ENCODE measurements at places on chromosomes 12 and 14.

DNA sequence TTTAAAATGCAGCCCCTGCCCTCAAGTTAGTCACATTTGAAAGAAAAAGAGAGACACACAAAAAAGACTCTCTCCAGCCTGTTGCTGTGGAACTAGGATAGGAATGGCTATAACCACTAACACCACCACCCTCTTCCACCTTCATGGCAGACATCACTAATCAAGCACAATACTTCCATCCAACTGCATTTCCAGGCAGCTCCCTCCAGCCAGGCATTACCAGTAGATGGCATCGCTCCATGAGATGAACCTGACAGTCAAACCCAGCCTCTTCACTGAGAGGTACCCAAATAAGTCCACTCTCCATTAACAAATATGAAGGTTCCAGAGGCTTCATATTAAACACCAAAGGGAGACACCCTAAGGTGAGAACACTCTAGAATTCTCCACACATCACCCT, 24.4 kb downstream of the SLC8B1 start:
- DNase-seq: no peak

- no peak for DNase-seq
Observed at GRCh38 chr12:123748661-123749060, 13.4 kb upstream of the DNAH10 start.

- no peak for DNase-seq
Observed at GRCh38 chr12:105296116-105297089, 34.1 kb upstream of the C12orf75 start.

DNA sequence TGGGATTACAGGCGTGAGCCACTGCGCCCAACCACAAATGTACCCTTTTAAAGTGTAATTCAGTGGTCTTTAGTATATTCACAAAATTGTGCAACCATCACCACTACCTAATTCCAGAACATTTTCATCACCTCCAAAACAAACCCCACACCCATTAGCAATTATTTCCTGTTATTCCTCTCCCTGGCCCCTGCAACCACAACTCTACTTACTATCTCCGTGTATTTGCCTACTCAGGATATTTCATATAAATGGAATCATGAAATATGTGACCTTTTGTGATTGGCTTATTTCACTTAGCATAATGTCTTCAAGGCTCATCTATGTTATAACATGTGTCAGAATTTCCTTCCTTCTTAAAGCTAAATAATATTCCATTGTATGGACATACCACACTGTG, 16.0 kb upstream of the AQP2 start:
- no peak for DNase-seq

DNA sequence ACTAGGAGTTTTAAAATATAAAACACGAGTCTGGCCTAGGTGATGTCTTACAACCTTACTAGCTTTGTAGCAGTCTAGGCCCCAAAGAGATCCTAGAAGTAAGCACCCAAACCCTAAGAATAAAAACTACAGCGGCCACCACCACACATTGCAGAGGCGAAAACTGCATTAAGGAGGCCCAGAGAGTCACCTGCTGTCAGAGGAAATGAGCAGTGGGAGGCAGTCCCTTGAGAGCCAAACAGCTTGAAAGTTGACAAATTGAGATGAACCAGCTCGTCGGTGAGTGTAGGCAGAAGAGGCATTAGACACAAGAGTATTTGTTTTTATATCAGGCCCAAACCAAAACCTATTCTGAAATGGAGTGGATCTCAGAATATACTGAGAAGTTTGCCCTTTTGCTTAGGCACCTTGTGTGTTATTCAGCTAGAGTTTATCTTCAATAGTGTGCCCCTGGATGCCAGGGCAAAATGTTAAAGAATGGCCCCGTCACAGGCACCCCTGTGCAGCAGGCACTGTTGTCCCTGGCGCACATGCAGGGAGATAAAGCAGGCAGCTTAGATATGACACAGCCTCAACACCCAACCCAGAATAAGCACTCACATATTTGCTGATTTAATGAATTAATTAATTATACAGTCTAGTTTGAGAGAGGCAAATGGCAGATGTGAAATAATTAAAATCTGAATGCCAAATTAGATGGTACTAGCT, 56.7 kb downstream of the TTC7B start:
- no peak for DNase-seq

- no peak for DNase-seq
Observed at GRCh38 chr14:89833120-89833532, 121.4 kb downstream of the EFCAB11 start.

- DNase-seq: no peak
Observed at GRCh38 chr12:32253154-32253790, 146.1 kb upstream of the FGD4 start.

- DNase-seq: no peak
Observed at GRCh38 chr14:22791301-22791700, 23.9 kb downstream of the SLC7A7 start.

DNA sequence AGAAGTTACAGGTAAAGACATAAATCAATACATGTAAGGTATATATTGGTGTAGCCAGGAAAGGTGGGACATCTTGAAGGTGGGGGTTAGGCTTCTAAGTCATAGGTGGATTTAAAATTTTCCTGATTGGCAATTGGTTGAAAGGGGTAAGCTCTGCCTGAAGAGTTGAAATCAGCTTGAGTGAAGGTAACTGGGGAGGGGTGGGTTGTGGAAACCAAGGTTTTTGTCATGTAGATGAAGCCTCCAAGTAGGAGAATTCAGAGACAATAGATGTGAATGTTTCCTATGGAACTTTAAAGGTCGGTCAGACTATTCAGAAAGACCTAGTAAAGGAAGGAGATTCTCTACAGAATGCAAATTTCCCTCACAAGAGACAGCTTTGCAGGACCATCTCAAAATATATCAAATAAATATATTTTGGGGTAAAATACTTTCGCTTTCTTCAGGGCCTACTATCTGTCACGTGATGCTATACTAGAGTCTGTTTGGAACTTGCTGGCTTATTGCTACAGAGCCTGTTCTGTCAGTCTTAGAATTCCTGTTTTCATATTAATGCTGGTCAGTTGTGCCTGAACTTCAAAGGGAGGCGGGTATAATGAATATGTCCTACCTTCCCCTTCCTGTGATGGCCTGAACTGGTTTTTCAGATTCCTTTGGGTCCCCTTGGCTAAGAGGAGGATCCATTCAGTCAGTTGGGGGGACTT, 20.6 kb upstream of the SPATA7 start:
- DNase-seq: no peak

- no peak for DNase-seq
Observed at GRCh38 chr12:30064906-30065305, 281.2 kb upstream of the TMTC1 start.

- DNase-seq: no peak
Observed at GRCh38 chr12:94171595-94171930, 23.2 kb downstream of the PLXNC1 start.

GRCh38 chr14:69152902-69153151, at the start of gene DCAF5:
Gene DCAF5, minus strand, starts transcription at chr14:69153119. Its CDS starts 141 bp downstream, at chr14:69152978.
- peak; percentile 92 for DNase-seq

- DNase-seq: no peak
Observed at GRCh38 chr14:103544388-103545218, 15.6 kb downstream of the TRMT61A start.

DNA sequence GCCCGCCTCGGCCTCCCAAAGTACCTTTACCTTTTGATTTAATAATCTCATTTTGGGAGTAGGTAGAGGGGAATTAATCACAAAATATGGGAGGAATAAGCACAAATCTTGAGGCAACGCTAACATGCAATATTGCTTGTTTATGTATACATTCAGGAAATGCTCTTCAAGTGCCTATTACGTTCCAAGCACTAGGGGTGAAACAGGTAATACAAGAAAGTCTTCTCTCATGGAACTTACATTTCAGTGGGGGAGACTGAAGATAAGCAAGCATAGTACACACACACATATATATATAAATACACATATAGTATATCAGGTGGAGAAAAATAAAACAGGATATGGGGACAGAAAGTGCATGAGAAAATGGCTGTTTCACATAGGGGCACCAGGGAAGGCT, 19.0 kb upstream of the ERC1 start:
- DNase-seq: no peak

DNA sequence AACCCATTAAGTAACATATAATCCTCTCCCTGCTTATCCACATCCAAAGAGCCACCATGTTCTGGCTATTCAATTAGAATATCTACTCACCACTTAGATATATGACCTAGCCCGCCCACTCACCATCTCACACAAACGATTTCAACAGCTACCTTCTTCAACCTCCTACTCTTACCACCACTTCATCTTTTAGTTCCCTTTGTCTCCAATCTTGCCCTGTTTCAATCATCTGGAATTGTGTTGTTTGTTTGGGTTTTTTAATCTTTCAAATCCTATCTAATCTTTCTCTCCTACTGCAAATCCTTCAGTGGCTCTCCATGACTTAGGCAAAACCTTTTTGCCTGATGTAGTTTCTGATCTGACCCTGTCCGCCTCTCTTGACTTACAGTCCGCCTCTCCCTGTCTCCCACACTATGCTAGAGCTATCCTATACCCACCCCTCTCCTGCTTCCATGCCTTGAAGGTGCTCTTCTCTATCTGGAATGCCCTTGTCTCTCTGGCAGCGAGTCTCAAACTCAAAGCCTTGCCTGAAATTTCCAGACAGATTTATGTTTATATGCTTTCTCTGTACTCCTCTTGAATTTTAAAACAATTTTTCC, 161.0 kb upstream of the CRY1 start:
- DNase-seq: no peak

DNA sequence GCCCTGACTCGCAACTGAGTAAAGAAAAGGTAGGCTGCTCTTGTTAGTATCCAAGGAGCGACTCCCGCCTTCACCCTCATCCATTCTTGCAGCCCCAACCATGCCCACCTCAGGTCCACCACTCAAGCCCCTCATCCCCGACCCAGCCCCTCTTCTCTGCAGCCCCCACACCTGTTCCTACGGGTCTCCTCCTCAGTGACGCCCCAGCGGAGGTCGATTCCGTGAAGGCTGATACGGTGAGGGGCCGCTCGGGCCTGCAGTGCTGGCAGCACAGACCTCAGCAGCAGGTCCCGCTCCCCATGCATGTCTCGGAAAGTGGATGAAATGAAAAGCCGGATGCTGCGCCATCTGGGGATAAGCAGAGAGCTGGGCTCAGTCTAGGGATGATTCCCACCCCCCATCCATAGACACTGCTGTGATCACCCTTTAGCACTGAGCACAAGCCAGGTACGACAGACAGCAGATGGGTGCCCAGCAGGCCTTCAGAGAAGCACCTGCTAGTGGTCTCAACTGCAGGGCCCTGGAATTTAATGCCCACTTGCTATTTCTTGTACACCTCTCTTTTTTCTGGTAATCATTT, 26.9 kb downstream of the TEP1 start:
- no peak for DNase-seq

- DNase-seq: no peak
Observed at GRCh38 chr14:87152693-87153092, 840.3 kb downstream of the GALC start.

- DNase-seq: no peak
Observed at GRCh38 chr12:44058366-44058765, 222.5 kb downstream of the TMEM117 start.

GRCh38 chr12:16184681-16185080, 92.8 kb downstream of the SLC15A5 start:
- DNase-seq: no peak

DNA sequence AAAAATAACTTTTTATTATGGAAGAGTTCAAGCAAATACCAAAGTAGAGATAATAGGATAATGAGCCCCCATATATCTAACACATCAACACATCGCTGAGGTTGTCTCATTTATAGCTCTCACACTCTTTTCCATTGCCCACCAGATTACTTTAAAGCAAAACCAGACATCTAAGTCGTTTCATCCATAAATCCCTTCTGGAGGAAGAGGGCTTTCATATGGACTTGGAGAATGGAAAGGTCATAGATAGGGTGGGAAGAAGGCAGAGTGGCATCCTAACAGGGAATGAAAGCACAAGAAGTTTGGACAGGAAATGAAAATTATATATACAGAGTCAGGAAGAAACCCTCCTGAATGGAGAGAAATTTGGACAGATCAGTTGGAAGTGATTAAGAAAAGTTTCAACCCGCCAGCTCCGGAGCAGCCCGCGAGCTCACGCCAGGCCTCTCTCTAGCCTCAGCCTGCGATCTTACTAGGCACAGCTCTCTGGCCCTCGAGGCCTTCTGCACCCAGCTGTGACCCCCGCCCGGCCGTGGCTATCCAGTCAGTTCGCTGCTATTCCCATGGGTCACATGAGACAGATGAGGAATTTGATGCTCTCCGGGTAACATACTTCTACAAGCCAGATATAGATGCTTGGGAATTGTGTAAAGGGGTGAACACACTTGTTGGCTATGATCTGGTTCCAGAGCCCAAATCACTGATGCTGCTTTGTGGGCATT, 48.4 kb upstream of the NID2 start:
- no peak for DNase-seq

- DNase-seq: no peak
Observed at GRCh38 chr12:56115329-56115728, 1.1 kb upstream of the RPL41 start.

DNA sequence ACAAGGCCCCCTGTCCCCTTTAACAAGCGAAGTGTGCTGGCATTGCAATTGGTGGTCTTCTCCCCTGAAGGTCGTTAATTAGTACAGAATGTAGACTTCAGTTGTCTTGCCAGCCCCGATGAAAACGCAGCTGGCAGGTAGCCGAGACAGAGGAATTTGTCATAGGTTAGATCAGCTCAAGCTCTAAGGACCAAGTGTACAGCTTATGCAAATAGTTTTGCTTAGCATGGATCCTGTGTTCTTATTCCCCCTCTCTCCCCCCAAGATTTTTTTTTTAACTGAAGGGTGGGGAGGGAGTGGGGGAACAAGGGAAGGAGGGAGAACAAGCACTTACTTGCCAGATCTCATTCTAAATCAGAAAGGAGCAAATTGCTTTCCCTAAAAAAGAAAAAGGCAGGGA, 58.6 kb upstream of the PARP11 start:
- no peak for DNase-seq

GRCh38 chr12:8784290-8784888, 38.0 kb upstream of the A2ML1 start:
- no peak for DNase-seq

DNA sequence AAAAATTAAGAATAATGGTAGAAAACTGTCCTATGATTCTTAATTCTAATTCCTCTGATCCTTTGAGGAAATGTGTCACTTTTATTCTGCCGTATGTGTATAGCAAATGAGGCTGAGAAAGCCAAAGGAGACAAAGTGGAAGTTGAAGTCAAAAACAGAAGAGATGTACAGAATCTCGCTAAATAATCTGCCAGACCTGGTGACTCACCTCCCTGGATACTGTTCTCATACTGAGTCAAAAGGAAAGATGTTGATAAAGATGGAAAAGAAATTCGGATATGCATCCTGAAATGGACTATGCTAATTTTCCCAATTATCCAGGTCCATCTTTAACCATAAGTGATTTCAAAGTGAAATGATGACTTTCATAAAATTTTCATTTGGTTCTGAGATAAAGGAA, 92.5 kb downstream of the DUSP6 start:
- no peak for DNase-seq

DNA sequence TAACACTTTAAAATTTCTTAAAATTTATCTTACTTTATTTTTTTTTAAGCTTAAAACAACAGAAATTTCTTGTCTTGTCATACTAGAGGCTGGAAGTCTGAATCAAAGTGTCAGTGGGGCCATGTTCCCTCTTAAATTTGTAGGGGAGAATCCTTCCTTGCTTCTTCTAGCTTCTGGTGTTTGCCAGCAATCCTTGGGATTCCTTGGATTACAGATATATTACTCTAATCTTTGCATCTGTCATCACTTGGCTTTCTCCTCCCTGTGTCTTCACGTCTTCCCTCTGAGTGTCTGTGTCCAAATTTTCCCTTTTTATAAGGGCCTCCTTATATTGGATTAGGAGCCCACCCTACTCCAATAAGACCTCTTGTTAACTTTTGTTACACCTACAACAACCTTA, 135.6 kb upstream of the PTPRB start:
- no peak for DNase-seq
